BJ (cell line): ENCODE measurements at places on chromosomes 6 and 20.
A peak's percentile ranks its signal among the peaks of the same experiment; 100 is the strongest.

DNA sequence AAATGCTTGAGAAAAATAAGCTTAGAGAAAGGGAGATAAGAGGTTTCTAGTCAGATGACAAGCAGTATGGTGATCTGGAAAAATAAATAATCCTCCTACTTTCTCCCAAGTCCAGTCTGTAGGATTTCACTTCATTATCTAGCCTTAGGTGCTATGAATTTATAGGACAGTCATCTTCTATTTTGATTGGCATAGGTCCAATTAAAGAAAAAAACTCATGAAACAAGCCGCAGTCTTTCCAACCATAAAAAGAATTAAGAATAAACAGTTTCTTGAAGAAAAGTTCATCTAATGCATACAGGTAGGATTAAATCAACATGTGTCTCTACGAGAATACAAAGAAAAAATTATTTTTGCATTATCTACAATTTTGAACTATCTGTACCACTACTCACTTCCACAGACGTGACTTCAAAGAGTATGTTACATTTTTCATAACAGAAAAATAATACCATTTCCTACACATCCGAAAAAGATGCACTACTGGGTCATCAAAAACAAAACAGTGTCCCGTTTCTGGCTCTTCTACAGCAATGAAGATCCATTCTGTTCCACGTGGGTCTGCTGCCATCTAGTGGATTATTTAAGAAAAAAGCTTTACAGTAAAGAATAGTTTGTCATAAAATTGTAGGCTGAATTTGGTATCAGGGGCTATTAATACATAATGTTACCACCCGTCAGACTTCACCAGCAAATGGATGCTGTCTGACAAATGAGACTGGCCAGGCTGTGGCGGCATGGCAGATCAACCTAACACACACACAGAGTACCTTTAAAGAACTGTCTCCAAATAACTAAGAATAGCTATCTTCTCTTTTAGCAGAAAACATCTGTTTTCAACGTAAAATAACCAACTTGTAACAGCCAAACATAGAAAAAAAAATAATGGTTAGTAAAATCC, 28.9 kb downstream of the STX7 start:
- DNase-seq: no peak

DNA sequence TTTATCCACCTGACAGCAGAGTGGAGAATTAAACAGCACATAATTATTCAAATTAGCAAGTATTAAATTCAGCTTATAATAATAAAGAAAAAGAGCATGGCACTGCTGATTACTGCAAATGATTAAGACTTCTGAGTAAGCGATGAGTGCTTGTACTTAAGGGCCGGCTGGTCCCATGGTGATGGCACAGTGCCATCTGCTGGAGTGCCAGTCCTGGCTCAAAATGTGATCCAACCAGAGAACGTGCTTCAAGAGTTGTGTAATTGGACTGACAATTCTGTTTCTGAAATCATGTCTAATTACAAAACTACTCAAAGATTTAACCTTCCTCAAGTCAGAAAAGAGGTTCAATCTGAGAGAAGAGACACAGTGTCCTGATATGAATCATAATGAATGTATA, 181.6 kb upstream of the RGS17 start:
- no peak for DNase-seq

GRCh38 chr20:44723391-44723790, 8.2 kb downstream of the CCN5 start:
- DNase-seq: no peak

DNA sequence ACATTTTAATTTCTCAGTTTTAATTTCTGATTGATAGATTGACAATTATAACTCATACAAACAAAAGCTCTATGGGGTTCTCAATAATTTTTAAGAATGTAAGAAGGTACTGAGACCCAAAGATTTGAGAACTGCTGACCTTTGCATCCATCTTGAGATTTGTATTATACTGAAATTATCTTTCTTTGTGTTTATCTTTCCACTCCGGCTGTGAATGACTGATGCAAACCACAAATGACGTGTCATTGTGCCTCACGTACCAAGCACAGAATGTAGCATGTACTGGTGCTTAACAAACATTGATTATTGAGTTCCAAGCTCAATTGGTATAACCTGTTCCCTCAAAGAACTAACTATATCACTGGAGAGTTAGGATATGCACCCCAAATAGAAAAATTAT, 152.1 kb upstream of the SMLR1 start:
- DNase-seq: no peak

DNA sequence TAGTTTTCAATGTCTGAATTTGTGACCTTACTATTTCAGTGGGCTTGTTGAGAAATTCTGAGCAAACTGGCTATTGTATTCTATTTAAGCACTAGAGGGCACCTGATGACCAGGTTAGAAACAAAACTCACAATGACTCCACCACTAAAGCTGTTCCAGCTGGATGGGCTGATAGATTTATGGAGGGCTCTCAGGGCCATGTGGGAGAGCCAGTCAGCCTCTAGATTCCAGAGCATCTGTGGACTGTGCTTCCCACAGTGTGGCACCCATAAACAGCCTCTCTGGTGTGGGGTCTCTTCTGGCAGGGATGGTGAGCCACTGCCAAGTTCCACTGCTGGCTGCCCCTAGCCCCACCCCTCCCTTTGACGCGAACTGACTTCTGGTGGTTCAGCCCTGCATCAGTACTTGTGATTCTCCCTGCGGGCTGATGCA, 29.2 kb downstream of the C6orf58 start:
- DNase-seq: no peak

- DNase-seq: no peak
Observed at GRCh38 chr20:16004108-16004854, 569.0 kb downstream of the KIF16B start.

- DNase-seq: no peak
Observed at GRCh38 chr20:8788831-8789230, 280.1 kb upstream of the PLCB4 start.

GRCh38 chr6:145497006-145497405, 238.3 kb downstream of the EPM2A start:
- DNase-seq: peak; percentile 4

DNA sequence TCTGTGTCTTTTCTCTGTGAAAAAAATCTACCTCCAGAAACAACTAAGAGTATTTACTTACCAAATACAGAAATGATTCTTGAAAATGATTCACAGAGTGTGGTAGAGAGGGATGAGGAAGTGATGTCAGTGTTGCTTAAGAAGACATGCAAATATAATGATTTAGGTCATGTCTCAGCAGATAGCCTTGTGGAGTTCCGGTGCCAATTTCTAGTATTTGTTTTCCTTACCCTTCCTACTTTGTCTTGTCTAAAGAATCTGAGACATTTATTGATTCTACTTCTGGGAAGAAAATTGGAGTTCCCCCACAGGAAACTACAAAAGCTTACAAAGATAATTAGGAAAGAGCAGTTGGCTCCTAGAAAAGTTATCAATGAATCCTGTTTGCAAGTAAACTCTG, 68.8 kb downstream of the GJA1 start:
- DNase-seq: no peak

DNA sequence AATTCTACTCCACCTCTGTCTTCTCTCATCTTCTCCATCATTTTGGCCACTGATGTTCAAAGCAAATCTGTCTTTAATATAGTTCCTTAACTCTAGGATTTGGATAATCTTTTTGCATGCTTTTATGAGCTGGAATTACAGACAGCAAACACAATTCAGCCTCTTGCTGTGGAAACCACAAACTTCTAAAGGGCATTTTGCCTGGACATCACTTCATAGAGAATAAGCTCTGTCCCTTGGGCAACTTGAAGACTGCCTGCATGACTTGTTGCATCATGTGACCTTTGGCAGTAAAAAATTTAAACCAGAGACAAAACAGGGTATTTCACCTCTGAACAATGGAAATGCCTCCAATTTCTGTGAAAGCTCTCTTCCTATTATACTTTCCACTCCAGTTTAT, 74.1 kb upstream of the HDDC2 start:
- no peak for DNase-seq

DNA sequence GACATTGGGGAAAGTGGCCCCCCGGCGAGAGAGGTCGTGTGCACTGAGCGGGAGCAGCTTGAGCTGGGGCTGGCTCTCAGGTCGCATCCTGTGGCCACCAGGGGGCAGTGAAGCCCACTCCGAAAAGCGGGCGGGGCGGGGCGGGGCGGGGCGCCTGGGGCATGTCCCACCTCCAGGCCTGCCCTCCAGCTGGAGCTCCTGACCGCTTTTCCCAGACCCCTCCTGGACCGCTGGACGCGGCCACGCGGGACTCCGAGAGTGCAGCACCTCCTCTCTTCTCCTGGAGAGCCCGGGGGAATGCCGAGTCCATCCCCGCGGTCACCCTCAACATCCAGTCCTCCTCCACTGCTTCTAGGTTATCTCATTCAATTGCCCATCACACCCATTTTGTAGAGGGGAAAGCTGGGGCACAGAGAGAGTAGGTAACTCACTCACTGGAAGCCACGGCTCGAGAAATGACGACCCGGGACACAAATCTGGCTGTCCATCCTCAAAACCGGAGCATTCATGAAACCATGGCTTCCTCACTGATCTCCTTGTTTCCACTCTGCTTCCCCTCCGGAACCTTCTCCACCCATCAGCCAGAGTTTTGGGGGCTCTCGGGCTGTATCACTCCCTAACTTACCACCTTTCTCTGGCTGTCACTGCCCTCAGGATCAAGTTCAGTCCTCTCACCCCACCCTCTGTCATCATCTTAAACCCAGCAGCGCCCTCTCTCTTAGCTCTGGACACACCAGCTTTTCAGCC, 24.1 kb downstream of the COX4I2 start:
- DNase-seq: no peak

DNA sequence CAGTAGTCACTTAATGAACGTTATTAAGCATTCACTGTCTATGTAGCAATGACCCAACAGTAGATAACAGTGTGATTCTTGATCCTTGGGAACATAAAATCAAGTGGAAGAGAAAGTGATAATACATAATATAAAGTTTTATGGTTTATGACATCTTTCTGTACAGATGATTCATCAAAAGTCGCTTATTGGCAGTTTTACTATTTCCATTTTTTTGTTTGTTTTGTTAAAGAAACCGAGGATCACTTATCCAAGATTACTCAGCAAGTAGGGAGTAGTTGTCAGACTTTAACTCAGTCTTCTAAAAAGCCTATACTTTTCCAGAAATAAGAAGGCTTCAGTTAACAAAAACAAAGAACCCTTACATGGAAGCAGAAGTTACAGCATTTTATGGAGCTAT, 260.8 kb downstream of the ZFAND3 start:
- no peak for DNase-seq

- no peak for DNase-seq
Observed at GRCh38 chr20:50560867-50561266, 50.7 kb downstream of the PTPN1 start.
